ENCODE measurements at places on chromosomes 2 and 18. TPM values are rescaled to one million over a fixed set of nuclear protein-coding genes. Genes with fewer than 3 reads are reported as not detected.

The DNAH7 gene
- polyA plus RNA-seq: 1.5 TPM

The RASGRP3 gene
- polyA plus RNA-seq: 11.2 TPM

The QPCT gene
- 9.1 TPM for polyA plus RNA-seq

The FBXO15 gene
- polyA plus RNA-seq: 0.73 TPM

The RND3 gene
- polyA plus RNA-seq: 35.6 TPM

The INSIG2 gene
- polyA plus RNA-seq: 30.0 TPM

The TGFBRAP1 gene
- 14.4 TPM for polyA plus RNA-seq

The WIPF1 gene
- polyA plus RNA-seq: 56.2 TPM

The ACTR2 gene
- polyA plus RNA-seq: 181 TPM

The PHOSPHO2 gene
- polyA plus RNA-seq: 18.1 TPM

The CXCR4 gene
- polyA plus RNA-seq: 17.8 TPM

The NT5C1B gene
- 0.75 TPM for polyA plus RNA-seq

The MOCOS gene
- polyA plus RNA-seq: 3.8 TPM

The ZNF385B gene
- polyA plus RNA-seq: 2.0 TPM
